ELR (cell line): ENCODE measurements at places on chromosomes 12 and 14.

- no peak for DNase-seq
Measured at GRCh38 chr12:49730568-49731101, 10.7 kb upstream of the TMBIM6 start.

GRCh38 chr12:50232771-50233209 lies 50.5 kb downstream of the LIMA1 start:
- DNase-seq: no peak

DNA sequence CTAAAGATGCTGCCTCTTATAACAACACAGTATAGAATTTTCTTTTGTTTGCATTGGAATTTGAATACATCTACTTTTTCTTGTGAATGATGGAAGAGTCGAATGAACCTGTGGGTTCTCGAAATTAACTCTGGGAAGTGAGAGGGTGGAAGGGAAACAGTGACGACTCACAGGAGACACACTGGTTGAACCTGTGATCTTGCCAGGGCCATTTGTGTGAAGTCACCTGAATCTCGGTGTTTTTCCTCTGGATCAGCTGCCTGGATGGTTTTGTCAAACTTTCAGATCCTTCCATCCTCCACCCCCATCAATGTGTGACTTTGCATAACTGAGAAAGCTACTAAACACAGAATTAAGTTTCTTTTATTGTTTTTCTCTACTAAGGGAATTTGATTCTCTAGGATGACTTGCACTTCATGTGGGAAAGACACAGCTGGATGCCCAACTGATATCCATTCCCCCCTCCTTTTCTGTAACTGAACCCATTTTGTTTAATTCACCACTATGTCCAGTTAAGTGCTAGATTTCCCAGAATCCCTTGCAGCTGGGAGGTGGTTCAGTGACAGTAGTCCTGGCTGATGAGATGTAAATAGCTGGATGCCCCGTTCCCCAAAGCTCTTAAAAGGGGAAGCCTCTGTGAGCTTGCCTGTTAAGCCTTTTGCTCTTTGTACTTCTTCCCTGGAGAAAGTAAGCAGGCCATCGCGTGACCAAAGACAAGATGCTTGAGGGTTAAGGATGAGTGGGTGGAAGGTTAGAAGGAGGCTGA lies 6.3 kb downstream of the PPFIBP1 start:
- DNase-seq: no peak

DNA sequence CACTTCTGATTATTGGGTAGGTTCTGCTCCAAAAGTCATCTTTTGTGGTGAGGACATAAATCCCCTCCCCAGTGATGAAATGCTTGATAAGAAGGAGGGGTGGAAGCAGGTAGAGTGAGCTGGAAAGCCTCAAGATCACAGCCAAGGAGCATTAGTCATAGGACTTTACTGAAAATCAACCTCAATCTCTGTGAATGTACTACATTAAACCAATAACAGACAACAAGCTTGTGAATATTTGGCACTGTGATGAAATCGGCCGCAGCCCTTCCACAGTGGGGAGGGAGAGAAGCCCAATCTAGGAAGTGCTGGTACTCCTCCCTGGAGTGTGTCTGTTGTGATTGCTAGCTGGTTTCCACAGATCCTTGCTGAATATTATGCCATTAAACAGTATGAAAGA lies 41.2 kb upstream of the PTCSC3 start:
- no peak for DNase-seq

DNA sequence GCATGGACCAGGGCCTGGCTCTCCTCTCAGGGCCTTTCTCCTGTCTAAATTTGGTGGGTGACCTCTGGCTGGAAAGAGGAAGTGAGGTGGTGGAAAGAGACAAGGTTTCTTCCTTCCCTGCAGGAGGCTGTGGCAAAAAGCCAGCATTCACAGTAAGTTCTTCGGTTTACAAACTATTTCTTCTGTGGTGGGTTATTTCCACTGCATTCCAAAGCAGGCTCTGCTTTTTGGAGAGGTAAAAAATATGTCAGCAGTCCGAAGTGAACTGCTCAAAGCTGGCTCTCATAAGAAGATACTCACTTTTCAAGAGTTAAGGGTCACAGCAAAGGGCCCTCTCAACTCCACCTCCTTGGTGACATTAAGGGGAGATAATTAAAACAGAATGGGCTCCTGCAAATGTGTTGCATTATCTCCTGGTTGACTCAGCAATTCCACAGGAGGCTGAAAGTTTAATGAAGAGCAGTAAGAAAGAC lies 48.9 kb upstream of the POC1B start:
- peak; percentile 52 for DNase-seq

DNA sequence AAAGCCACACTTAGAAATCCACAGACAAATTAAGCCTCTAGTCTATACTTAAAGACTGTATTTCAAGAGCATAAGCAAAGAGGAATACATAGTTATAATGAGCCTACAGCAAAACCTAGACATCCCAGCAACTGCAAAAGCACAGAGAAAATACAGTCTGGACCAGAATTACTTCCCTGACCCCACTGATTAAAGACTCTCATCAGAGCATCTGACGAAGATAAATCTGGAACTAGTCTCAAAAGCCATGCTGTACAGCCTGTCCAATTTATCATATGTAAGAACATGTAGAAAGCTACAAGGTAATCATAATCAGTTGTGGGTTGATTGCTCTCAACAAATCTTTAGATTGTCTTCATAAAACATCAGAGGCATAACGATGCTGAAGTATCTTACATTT lies 285.1 kb upstream of the CAND1 start:
- no peak for DNase-seq

GRCh38 chr12:8987685-8988084 lies 1.7 kb upstream of the KLRG1 start:
- DNase-seq: no peak

- no peak for DNase-seq
Measured at GRCh38 chr14:69495341-69495921, 10.9 kb downstream of the PLEKHD1 start.

GRCh38 chr14:100765991-100766390 lies 39.3 kb downstream of the DLK1 start:
- no peak for DNase-seq
